ENCODE measurements at places on chromosomes 2 and 18.

GRCh38 chr2:132680544-132680943 is 10.5 kb upstream of the LYPD1 start:
- DNase-seq = no peak

- DNase-seq = no peak
Measured at GRCh38 chr18:9619056-9619455, 4.7 kb upstream of the PPP4R1 start.

- peak; percentile 79 for DNase-seq
Measured at GRCh38 chr18:22285361-22286140, 116.2 kb downstream of the GATA6 start.

DNA sequence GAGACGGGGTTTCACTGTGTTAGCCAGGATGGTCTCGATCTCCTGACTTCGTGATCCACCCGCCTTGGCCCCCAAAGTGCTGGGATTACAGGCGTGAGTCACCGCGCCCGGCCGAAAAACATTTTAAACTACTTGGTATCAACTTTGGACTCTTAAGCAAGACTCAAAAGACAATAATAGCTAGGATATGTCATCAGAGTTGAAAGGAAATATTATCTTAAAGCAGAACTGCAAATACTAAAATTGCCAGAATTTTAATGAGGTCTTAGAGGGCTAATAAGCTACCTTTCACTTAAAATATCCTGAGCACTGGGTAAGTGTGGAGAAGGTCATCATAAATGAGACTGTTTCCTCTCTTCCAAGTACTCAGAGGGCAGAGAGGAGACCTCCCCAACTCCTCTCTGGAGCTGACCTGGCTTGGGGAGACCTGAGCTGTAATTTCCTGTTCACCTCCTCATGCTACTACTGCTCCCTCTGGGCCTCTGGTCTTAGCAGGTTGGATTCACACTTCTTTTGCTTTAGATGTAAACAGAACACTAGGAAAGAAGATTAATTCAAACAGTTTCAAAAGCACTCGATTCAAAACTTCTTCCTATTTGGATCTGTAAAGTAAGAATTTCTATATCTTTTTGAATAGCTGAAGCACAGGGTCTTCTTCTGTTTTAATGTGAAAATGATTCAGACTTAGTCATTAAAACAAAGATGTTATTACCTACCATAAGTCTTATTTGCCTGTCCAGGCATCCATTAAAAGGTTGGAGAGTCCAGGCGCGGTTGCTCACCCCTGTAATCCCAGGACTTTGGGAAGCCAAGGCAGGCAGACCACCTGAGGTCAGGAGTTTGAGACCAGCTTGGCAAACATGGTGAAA is 16.5 kb downstream of the CNRIP1 start:
- no peak for DNase-seq

DNA sequence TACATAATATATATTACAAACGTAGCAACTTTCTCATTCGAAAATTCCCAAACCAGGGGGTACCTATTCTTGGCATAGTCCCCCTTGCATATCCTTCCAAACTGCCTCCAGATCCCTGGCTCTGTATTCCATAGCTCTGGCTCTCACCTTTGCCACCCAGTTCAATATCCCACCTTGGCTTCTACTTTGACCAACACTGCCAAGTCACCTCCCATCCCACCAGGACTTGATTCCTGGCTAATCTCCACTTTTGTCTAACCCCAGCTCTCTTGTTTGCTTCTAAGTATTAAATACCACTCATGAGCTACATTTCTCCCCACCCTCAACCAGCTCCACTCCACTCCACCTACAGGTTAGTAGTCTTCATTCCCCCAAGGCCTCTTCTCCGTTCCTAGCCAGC is 103.2 kb upstream of the WDR75 start:
- no peak for DNase-seq

GRCh38 chr2:153005071-153005730 is 286.8 kb downstream of the ARL6IP6 start:
- no peak for DNase-seq

DNA sequence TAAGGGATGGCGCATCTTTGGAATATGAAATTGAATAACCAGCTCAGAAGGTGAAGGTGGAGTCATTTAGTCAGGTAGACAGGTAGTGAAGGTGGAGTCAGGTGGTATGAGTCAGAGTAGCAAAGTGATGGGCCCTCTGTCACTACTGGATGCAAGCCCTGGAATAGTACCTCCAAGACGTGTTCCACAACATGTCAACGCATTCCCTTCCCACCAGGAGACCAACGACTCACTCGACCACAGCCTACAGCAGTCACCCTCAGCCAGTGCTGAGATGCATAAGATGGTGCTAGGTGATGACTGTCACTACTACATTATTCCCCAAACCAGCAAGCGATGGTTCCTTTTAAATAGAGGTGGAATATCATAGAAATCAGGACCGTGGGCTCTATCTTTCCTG is 6.8 kb downstream of the CPLX4 start:
- no peak for DNase-seq

DNA sequence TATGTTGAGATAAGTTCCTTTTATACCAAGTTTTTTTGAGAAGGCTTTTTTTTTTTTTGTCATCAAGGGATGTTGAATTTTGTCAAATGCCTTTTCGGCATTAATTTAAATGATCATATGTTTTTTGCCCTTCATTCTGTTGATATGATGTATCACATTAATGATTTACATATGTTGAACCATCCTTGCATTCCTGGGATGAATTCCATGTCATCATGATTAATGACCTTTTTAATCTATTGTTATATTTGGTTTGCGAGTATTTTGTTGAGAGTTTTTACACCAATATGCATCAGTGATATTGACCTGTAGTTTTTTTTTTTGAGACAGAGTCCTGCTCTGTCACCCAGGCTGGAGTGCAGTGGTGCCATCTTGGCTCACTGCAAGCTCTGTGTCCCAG is 585.7 kb upstream of the FANCL start:
- no peak for DNase-seq

DNA sequence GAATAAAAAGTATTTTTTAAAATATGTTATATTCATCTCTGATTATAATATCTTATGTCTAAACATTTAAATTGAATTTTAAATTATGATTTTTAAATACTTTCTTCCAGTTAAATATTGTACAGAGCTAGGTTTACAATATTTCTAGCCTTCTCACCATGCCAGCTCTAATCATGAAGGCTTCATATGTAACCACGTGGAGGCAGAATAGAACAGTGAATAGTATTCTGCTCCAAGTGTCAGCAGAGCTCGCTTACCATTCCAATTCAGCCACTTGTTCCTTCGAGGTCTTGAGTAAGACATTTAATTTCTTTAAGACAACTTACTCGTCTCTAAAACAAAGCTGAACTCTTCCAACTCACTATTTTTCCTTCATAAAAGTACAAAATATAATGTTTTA is 871.8 kb downstream of the SUCLG1 start:
- no peak for DNase-seq

DNA sequence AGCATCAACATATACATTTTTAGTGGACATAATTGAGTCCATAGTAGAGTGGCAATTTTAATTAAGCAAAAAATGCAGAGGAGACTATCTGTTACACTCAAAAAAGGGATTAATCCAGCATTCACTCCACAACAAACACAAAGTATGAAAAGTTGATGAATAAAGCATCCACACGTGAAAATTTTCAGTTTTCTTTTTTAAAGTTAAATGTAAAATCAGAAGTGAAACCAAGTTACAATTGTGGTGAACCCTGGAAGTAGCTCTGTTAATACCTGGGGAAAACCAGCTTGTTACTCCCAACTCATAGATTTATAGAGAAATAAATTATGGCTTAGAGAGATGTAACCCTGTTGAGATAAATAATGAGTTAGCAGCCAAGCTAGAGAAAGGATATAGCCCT is 807.8 kb downstream of the TRIB2 start:
- no peak for DNase-seq

DNA sequence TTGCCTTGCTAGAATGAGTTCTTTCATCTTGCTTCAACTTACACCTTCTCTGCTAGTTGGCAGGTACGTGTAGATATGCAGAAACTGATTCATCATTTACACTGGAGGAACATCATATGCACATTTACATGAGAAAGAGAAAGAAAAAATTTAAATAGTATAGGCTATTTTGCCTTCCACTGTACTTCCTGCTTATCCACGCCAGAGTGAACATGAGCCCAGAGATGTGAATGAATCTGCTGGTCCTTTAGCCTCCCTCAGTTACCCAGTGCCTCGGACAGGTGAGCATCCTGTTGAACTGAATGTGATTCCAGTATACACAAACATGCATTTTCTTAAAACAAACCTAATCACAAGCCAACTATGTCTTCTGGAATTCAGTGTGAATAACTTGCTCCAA is 83.6 kb downstream of the SESTD1 start:
- no peak for DNase-seq

GRCh38 chr2:238570391-238570790 is 143.7 kb downstream of the ASB1 start:
- no peak for DNase-seq

GRCh38 chr2:8479298-8479697 is 202.6 kb upstream of the ID2 start:
- no peak for DNase-seq
